ENCODE measurements at places on chromosomes 2 and 18.

GRCh38 chr18:13003466-13003896 is 12.3 kb downstream of the CEP192 start:
- DNase-seq = peak; percentile 49

DNA sequence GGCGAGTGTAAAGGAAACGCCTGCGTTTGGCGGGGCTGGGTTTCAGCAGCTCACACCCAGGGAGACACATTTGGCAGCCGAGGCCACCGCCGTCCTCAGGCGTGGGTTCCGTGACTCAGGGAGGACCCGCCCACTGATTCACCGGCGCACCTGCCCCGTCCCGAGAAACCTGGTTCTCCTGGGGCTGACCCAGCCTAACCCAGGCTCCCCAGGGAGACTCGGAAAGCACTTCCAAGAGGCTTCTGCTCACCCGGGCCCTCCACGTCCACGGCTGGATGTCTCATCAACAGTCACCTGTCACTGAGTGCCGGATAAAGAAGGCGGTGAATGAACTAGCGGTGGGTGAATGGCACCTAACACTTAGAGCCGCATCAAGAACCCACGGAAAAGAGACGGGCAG is 126.4 kb upstream of the CTDP1 start:
- DNase-seq = no peak

- no peak for DNase-seq
These were observed 50.3 kb upstream of the RGPD4 start for GRCh38 chr2:107776362-107776761.

DNA sequence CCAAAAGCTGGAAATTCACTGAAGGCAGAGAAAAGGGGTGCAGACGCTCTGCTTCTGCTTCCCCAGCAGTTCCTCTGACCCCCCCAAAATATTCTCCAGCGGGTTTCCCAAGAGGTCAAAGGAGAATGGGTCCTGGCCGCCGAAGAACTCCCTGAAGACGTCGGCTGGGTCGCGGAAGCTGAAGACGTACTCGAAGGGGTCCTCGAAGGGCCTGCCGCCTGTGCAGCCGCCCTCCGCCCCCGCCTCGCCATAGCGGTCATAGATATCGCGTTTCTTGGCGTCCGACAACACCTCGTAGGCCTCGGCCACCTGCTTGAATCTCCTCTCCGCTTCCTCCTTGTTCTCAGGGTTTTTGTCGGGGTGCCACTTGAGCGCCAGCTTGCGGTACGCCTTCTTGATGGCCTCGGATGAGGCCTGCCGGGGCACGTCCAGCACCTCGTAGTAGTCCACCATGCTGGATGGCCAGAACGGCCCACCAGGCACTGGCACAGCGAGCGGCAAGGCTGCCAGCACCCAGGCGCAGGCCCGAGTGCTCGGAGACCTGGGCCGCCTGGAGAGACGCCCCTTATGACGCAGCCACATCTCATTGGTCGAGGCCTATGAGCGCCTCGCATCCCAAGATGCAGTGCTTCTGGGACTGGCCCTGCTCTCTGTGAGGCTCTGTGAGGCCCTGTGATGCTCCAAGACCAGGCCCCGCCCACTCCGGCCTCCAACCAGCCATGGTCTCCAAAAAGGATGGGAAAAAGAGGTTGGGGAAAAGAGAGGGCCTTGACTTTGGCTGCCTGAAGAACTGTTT is 14.8 kb downstream of the UGT1A3 start:
- DNase-seq = no peak

- no peak for DNase-seq
These were observed 98.9 kb upstream of the ARL4C start for GRCh38 chr2:234595829-234596228.

GRCh38 chr18:4308576-4308975 is 146.5 kb downstream of the DLGAP1 start:
- no peak for DNase-seq

DNA sequence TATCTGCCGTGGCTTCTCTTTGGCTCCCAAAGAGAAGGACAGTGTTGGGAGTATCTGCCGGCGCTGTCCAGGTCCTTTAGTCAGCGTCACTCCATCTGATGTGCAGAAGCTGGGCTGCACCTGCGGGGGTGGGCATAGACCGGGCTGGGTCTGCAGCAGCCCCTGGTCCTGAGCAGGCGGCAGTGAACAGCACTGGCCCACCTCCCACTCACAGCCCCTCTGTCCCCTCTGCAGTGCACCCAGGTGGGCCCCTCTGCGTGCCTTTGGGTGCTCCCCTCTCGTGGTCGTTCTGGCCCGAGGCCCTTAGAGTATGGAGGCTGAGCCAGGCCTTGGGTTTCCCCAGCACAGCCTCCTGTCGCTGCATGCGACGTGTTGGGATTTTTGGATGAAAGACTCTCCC is 95.7 kb downstream of the USP40 start:
- no peak for DNase-seq

GRCh38 chr2:191032588-191033429 is 18.8 kb upstream of the STAT1 start:
- peak; percentile 58 for DNase-seq
